ENCODE measurements at places on chromosomes 7 and 10.

DNA sequence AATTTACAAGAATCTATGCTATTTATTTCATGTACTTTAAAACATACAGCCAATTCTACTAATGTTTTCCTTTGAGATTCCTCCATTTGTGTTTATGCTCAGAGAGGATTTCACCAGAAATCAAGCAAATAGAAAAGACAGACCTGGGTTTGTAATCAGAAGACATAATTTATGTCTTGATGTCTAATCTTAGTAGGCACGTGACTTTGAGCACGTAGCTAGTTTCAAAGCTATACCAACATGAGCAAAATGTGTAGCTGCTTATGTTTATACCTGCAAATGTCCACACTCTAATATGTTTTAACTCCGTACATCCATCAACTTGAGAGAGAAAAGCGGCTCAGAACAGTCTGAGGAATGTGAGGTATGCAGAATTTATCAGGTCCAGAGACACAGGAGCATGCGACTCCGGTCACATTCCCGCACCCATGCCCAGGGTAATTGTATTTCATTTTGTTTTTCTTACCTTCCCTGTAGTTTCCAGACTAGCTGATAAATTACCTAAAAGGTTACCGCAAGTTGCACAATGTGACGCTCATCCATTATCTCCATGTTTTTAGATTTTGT, 40.0 kb downstream of the SVOPL start:
- no peak for DNase-seq

DNA sequence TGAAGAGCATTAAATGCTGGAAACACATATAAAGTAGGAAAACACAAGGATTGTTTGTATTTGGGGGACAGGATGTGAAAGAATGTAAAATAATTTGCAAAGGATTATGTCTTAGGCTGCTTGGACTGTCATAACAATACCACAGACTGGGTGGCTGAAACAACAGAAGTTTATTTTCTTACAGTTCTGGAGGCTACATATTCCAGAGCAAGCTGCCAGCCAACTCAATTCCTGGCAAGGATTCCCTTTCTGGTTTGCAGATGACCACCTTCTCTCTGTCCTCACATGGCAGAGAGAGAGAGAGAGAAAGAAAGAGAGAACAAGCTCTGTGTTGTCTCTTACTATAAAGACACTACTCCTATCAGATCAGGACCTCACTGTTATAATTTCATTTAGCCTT, 8.8 kb upstream of the LAMB4 start:
- no peak for DNase-seq

DNA sequence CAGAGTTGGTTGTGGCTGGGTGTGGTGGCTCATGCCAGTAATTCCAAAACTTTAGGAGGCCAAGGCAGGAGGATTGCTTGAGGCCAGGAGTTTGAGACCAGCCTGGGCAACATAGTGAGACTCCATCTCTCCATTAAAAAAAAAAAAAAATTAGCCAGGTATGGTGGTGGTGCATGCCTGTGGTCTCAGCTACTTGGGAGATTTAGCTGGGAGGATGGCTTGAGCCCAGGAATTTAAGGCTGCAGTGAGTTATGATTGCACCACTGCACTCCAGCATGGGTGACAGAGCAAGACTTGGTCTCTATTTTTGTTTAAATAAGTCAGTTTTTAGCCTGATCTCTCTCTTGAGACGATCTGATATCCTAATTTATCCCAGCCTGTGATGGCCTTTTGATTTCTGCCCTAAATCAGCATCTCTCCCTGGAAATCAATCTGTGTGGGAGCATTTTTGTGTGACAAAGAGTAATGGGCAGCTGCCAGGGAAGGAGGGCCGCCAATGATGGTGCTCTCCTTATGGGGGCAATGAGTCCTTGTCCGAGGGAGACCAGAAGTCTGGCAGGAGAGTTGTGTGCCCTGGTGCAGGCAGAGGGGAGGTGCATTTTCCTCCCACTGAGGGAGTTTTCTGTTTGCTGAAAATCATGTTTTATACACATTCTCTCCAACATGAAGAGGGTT, 111.0 kb downstream of the NRP1 start:
- DNase-seq = no peak

- DNase-seq = no peak
Measured at GRCh38 chr7:111364413-111364812, 197.9 kb downstream of the IMMP2L start.

GRCh38 chr10:52447931-52448353, 133.9 kb downstream of the DKK1 start:
- DNase-seq = no peak

GRCh38 chr10:103640436-103641181, 147.1 kb downstream of the NEURL1 start:
- no peak for DNase-seq

GRCh38 chr10:22343731-22344130, 1.6 kb upstream of the SPAG6 start:
- DNase-seq = no peak

Measured in GM13977 (cell line).